ENCODE measurements at places on chromosomes 12 and 14.
A peak's percentile ranks its signal among the peaks of the same experiment; 100 is the strongest.

DNA sequence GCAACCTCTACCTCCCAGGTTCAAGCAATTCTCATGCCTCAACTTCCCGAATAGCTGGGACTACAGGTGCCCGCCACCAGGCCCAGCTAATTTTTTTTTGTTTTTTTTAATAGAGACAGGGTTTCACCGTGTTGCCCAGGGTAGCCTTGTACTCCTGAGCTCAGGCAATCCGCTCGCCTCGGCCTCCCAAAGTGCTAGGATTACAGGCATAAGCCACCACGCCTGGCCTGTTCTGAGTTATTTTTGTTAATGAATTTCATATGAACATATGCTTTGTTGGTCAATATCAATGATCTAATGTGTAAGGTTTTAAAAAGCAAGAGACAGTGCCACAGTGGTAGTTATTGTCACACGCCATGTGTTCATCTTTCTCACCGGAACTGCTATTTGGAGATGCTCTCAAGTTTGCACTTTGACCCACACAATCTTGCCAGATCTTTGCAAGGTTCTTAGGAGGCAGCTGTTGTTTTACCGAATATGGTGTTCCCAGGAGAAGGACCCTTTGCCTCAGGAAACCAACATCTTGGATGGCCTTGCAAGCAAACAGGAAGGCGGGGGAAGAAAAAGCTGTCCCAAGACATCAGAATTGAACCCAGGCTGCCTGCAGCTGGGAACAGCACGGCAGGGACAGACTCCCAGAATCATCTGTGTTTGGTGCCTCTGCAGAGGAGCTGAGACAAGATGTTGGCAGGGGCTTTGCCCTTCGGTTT lies 30.0 kb downstream of the GALNT16 start:
- DNase-seq = peak; percentile 58

DNA sequence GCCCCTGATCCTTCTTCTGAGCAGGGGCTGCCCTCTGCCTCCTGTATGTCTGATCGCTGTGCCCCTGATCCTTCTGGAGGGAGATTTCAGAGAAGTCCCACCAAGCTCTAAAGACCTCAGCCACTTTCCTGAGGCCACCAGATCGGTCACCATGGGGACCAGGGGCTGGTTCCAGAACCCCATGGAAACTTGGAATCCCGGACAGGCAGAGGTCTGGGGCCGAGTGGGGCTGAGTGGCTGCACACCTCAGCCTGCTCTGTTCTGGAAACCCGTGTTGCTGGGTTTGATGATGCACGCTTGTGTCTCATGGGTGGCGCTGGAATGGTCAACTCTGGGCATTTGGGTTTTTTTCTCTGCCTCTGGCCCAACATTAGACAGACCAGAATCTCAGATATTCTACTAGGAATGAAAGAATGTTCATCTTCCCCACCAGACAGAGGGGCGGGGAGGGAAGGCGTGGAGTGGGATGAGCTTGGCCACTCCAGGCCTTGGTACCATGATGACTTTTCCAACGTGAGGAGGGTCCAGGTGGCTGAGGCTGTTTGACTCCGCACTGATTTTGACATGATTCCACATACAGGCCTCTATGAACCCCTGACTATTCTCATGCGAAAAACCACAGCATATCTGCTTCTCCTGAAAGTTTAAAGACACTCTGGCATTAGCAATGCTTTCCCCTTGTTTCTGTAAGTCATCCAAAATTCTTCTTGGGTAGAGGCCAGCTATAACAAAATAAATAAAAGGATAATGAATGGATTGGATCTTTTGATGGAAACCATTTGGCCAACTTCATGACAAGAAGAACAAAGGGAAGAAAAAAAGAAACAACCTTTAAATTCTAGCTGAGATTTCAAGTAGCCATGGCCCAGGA lies 114.5 kb downstream of the ADGRD1 start:
- no peak for DNase-seq

DNA sequence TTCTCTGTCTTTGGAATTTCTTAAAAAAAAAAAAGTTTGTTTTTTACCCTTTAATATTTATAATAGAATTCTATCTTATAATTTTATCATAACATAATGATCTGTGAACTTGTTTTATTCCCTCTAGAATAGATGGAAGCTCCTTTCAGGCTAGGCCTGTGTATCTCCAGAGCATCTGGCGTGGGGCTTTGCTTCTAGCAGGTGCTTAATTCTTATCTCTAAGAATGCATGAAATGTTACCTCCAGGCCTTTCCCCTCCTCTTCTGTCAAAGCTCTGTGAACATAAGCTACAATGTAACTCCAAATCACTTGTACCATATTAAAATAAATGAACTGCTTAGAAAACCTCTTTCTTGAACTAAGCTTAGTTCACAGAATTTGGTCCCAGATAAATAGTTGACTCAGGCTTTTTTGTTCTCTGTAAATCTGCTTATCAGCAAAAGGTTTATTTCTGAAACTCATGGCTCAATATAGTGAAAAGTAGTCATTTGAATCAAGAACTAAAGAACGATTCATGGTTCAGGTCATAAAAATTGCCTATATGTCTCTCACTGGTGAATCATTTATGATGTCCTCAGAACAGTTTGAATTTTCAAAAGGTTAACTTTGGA lies 407.1 kb downstream of the TRHDE start:
- no peak for DNase-seq

GRCh38 chr12:11969437-11970154 lies 101.1 kb upstream of the BCL2L14 start:
- DNase-seq = no peak

DNA sequence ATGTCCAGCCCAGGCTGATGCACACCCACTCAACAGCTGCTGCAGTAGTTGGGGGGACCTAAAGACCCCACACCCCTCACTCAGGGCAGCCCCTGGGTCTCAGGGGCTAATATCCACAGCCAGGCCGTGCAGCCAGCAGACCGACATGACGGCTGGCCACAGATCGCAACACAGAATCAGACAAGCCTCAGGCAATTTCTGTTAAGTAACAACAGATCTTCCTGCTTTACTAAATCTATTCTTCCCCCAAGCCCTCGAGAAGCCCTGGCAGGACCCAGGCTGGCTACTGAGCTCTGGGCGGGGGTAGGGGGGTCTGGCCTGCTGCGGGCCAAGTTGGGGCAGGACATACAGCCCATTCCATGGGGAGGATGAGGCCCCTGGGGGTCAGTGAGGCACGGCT lies 28.0 kb upstream of the NUDT14 start:
- no peak for DNase-seq

DNA sequence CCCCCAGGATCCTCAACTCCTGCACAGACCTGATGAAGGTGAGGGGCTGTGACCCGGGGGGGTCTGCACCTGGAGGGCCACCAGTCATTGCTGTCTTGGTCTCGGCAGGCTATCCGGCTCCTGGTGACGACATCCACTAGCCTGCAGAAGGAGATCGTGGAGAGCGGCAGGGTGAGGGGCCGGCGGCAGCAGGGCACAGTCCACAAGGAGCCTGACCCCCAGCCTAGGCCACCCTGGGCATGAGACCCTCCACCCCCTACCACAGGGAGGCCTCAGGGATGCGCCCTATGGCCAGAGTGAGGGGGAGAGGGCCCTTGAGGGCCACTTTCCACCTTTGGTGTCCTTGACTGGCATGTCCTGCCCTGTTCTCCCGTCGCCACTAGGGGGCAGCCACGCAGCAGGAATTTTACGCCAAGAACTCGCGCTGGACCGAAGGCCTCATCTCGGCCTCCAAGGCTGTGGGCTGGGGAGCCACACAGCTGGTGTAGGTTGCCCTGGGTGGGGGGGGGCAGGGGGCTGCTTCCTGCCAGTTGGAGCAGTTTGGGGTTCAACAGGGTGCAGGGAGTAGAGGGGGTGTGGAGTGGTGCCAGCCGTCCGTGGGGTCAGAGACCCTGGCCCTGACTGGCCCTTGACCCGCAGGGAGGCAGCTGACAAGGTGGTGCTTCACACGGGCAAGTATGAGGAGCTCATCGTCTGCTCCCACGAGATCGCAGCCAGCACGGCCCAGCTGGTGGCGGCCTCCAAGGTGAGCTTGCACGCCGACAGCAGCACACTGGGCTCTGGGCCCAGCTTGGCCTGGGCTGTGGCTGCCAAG lies 25.0 kb downstream of the HIP1R start:
- peak; percentile 77 for DNase-seq

DNA sequence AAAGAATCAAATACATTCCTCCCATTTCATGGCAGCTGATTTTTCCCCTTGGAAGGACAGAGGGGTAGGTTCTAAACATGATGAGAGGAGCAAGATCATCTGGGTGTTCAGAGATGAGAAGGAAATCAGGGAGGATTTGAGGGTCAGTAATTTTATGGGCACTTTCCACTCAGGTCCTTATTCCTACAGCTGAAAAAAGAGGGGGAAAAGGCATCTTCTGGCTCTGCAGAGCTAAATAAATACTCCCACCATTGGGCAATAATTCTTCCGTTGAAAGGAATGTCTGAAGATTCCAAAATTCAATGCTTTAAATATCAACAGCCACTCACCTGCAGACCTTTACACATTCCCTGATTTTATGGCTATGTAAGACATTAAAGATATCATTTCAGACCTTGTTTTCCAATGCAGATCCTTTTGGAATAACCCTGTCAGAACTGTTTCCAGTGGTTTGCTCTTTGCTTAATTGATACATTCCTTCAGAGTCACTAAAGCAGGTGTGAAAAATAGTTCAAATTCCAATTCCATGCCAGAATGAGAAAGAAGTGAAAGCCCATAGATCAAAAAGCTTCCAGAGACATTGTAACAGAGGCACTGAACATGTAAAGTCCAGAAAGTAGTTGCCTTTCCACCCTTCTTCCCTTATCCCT lies 233.3 kb upstream of the KRR1 start:
- no peak for DNase-seq

DNA sequence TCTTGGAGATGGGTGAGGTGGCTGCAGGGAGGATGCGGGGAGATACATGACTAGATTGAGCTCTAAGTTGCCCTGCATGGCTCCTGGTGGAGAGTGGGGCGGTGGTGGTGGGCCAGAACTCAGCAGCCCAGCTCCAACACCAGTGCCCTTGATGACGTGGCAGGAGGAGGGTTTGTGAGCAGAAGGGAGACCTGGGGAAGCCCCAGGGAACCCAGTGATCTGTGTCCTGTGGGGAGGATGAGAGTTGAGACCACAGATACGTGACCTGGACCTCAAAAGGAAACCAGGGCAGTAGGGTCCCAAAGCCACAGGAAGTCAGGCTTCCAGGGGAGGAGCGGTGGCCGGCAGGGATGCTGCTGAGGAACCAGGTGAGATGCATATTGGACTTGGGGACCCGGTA lies 989.1 kb upstream of the TMEM132C start:
- DNase-seq = no peak

GRCh38 chr12:159156-159782 lies 54.7 kb downstream of the SLC6A12 start:
- DNase-seq = no peak

- DNase-seq = peak; percentile 80
Measured at GRCh38 chr12:128813883-128814282, 9.9 kb downstream of the SLC15A4 start.

- no peak for DNase-seq
Measured at GRCh38 chr14:100775351-100775830, 48.7 kb downstream of the DLK1 start.

DNA sequence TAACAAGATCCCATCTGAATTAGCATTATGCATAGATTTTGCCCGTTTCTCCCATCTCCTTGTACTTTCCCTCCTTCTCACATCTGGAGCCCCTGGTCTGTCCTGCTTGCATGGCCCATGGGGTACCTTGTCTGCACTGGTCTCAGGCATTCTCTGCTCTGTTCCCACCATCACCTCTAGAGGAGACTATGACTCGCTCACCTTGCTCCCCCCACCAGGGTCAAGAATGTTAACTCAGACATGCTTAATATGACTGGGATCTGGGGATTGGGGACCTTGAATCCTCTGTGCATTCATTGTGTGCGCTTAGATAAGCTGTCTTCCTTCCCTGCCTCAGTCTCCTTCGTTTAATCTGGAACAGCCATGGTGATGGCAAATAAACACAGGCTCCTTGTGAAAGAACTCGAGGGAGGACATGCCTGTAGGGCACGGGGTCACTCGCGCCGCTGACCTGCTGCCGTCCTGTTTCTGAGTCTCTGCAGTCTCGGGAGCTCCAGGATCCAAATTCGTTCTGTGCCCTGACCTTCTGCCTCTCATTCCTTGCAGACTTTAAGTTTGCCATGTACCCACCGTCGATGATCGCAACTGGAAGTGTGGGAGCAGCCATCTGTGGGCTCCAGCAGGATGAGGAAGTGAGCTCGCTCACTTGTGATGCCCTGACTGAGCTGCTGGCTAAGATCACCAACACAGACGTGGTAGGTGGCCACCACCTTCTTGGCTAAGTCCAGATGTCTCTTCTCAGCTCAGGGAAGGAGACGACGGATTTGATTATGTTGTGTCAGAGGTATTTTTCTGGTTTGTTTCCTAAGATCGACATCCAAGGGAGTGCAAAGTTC lies 15.0 kb downstream of the CCND2 start:
- no peak for DNase-seq

GRCh38 chr12:12249216-12250050 lies 17.4 kb downstream of the LRP6 start:
- DNase-seq = no peak

DNA sequence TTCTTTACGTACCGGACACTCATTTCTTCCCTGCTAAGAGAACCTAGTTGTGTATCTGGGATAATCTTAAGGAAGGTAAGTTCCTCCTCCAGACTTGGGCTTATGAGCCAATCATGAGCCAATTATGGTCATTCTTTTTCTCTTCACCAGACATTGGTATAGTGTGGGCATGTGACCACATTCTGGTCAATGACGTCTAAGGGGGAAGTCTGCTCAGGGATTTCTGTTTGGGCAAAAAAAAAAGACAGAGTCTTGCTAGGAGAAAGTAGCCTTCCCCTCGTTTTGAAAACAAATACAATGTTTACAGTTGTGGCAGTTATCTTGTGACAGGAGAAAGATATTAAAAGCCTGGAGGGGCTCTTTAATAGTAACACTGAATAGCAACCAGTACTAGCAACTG lies 20.1 kb upstream of the PLXNC1 start:
- DNase-seq = no peak

GRCh38 chr12:100445081-100445481 lies 28.6 kb upstream of the NR1H4 start:
- no peak for DNase-seq

DNA sequence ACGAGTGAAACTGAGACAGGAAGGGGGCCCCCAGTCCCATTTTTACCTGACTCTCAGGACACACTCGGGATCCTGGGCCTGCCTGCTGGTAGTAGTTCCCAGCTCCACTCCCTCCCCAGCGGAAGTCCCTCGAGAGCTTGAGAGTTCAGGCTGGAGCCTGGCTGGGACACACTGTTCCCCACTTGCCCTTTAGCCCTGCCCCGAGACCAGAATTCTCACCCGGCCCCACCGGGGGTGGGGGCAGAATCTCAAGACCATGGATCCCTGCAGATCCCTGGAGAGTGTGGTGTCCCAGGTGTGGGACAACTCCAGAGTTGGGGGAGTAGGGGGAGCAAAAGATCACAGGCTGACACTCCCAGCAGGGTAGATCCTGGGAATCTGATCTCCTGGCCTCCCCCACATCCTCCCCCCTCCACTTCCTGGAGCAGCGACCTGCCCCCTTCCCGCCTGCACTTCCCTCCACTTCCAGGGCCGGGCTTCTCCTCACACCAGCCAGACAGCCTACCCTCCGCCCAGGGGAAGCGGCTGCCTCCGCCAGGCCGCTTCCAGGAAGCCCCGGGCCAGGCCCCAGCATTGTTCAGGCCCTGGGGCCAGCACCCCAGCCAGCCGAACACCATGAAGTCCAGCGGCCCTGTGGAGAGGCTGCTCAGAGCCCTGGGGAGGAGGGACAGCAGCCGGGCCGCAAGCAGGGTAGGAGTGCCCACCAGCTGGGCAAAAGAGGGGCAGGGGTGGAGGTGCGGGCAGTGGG lies at the start of gene TNS2:
TSS of gene TNS2 (plus strand) at position 495 of the 748 bp plus-strand sequence. CDS start at position 616, 121 bp downstream.
- peak; percentile 74 for DNase-seq
